ENCODE measurements at places on chromosomes 6 and 20. TPM values are rescaled to one million over a fixed set of nuclear protein-coding genes. Genes with fewer than 3 reads are reported as not detected.

Gene TRPC4AP
- total RNA-seq, result 96.2 TPM

Gene HLA-DQB2
- not detected for total RNA-seq

Gene OR12D3
- total RNA-seq, result not detected

Gene MYB
- total RNA-seq, result 1.6 TPM

Gene SLC32A1
- not detected for total RNA-seq

Gene SFT2D1
- total RNA-seq, result 26.6 TPM

Gene OOEP
- total RNA-seq, result not detected

Gene ADGRG6
- total RNA-seq, result 36.6 TPM
